ENCODE measurements at places on chromosomes 7 and 10.

DNA sequence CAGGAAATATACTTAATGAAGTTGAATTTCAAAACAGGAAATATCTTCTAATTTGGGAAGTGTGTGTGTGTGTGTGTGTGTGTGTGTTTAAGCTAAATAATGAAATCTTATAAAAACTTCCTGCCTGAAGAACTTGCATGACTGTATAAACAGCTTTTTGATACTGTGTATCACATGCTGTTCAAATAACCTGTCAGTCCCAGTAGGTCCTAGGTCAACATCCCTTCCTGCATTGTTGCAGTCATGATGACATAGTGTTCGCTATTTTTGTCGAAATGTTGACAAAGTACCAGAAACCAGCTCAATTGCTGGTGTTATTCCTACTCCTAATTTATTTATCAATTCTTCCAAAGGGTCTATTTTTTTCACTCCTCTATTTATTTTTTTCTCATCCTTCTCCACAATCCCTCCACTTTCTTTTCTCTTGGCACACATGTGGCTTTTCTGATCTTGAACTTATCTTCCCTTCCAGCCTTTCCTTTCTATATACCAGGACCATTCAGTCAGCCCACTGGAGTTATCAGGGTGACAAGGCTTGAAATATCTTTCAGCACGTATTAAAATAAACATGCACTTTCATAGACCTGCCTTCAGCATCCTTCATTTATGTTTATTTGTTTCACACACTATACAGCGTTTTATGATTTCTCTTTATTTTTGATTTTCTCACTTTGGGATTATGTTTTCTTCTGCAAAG lies 115.8 kb downstream of the PLXDC2 start:
- DNase-seq = peak; percentile 39

GRCh38 chr7:72112992-72113391 lies 299.1 kb downstream of the CALN1 start:
- DNase-seq = no peak

DNA sequence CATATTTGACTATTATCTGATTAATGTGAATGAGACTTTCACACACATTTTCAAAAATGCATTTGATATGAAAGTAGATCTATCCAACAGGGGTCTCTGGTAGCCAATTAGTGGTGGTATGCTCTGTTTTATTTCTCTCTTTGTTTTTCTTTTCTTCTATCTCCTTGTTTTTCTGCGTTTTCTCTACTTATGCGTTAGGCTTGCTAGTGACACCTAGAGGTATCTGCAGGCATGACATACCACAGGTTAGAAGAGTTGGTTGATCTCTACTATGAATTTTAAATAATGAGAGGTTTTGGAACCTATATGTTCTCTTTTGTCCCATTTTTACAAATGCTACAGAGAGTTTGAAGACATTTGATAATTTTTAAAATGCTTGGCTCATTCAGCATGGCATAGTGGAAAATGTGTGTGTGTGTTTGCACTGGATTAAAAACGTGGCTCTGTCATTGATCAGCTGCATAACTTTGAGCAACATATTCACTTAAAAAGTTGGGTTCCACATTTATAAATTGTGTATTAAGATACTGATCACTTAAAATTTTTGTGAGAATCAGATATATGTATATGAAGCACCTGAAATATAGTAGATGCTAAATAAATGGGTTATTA lies 28.1 kb upstream of the PLXDC2 start:
- DNase-seq = peak; percentile 52

DNA sequence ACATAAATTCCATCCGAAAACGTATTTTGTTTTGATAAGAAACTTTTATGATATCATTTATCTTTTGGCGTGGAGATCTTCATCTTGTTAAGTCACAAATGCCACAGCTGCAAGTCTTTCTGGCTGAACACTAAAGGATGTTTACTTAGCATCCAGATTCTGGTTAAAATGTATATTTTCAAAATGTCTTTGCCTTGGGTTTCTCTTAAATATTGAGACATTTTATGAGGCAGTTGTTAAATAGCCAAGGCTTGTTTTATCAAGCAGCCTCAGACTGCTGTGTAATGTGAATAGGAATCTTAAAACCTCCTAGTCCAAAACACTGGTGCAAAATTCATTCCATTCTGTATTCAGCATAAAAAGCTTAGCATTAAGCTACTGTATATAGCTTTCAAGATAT lies 136.3 kb upstream of the FZD1 start:
- no peak for DNase-seq

DNA sequence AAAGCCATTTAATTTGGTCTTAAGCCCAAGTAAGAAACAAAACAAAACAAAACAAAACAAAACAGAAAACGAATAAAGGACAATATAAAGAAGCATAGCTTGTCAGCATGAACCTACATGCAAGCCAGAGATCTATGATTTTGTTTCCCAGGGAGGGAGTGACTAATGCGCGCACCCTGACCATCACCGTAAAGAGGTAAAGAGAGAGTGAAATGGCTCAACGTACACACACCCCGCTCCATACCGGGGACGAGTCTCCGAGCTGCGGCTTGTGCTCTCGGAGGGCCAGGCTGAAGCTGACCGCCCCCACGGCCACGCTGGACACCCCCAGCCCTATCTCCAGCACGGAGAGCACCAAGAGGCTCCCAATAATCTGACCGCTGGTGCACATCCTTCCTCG lies 1.1 kb downstream of the TMEM196 start:
- peak; percentile 47 for DNase-seq
